ENCODE measurements at places on chromosomes 1 and 21.
A peak's percentile ranks its signal among the peaks of the same experiment; 100 is the strongest.

DNA sequence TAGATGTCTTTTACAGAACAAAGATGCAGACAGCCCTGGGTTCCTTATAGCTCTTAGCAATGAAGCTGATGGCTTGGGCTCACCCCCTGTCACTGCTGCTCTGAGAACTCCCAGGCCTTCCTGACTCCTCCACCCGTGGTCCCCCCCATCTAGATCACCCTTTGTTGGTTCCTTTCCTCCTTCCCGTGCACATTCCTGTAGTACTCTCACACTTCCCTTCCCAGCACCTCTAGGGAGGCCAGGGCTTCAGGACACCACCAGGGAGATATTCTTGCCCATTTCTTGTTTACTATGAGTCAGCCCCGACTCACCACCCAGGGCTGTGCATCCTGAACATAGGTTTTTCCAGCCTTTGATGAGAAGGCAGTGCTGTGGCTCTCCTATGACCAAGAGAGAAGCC lies 14.4 kb upstream of the NOS1AP start:
- no peak for DNase-seq

DNA sequence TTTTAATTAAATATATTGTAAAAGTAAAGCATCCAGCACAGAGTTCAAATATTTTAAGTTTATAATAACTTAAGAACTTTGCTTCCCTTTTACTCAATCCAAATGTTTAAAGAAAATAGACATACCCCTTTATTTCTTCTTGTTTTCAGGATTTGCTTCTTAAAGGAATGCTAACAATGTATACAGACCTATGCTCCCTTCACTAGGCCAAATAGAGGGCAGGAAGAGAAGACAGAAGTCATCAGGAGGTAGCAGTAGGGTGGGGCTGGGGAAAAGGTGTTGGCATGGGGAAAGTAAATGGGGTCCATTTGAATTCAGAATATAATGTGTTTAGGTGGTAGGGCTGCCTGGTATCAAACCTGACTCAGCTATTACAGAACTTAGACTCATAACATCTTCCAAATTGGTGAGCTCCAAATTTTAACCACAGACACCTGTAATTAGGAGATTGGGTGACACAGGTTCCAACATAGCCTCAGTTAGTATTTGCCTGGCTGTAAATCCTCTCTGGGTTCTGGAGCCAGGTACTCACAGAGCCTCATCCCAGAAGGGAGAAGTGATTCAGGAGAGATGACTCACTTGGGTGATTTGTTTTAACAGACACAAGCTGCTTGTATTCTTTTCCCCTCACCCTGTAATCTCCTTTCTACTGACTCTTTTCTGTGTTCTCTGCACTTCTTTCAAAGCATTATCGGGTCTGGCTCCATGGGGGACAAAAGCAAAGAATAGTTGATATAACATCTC lies 60.1 kb upstream of the DUSP10 start:
- no peak for DNase-seq

- DNase-seq, result peak; percentile 44
Measured at GRCh38 chr21:31132574-31133242, 94.4 kb upstream of the KRTAP19-8 start.

GRCh38 chr1:204277563-204278219 lies 63.9 kb upstream of the GOLT1A start:
- DNase-seq, result no peak
